Activated T-cell treated with anti-CD3 and anti-CD28 coated beads, Interleukin-2, amount 50 U/mL, for 48 hours (primary cell): ENCODE measurements at places on chromosomes 1 and 21.
A peak's percentile ranks its signal among the peaks of the same experiment; 100 is the strongest.

DNA sequence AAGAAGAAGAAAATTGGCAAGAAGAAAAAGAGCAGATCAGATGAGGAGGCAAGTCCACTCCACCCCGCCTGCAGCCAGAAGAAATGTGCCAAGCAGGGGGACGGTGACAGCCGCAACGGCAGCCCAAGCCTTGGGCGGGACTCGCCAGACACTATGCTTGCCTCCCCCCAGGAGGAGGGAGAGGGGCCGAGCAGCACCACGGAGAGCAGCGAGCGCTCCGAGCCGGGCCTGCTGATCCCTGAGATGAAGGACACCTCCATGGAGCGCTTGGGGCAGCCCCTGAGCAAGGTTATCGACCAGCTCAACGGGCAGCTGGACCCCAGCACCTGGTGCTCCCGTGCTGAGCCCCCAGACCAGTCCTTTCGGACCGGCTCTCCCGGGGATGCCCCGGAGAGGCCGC, 9.0 kb upstream of the SLC25A34 start:
- no peak for DNase-seq

- no peak for DNase-seq
Measured at GRCh38 chr1:200228081-200228480, 181.8 kb downstream of the ZNF281 start.

DNA sequence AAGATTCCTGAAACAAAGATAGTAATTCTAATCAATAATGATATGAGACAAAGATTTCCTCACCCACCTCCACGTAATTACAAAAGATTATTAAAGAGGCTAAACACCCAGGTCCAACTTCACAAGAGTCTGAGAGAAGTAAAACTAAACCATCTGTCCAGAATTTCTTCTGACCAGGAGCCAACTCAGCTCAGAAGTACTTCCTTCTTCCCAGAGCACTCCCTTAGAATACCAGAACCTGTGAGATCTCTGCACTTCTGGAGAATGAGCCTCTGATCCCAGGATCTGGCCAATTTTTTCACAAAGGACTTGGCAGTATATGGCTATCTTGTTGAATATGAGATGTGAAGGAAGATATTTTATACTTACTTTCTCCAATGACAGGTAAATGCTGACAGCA, 120.6 kb upstream of the PALMD start:
- DNase-seq: no peak

DNA sequence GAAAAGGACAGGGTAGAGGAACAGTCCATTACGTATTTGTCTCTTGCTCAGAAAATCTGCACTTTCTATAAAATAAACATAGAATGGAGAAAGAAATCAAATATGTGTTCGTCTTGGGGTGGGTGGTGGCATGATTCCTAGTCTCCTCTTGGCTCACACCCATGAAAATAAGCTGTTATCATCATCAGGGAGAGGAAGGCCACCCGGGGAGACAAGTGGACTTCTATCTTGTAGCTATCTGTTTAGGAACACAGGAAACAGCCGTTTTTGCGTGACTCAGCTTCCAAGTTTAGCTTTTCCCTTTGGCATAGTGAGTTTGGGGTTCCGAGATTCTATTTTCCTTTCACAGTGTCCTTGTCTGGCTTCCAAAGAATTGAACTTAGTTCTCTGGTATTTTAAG, 622.3 kb downstream of the PTPRU start:
- DNase-seq: no peak

DNA sequence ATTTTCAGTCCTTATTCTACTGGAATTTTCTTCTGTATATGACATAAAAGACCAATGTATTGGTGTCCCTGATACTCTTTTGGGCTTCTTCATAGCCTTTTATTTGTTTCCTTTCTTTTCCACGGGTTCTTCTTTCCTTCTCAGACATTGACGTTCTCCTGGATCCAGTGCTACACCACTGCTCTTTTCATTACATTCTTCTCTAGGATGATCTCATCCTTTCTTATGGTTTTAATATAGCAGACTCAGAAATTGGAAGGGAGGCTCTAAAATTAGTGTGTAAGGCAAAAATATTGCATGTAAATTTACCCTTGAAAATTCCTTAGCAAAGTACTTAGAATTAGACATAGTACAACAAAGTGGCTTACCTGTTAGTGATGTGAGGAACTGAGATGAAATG, 65.3 kb downstream of the SELENOF start:
- no peak for DNase-seq

DNA sequence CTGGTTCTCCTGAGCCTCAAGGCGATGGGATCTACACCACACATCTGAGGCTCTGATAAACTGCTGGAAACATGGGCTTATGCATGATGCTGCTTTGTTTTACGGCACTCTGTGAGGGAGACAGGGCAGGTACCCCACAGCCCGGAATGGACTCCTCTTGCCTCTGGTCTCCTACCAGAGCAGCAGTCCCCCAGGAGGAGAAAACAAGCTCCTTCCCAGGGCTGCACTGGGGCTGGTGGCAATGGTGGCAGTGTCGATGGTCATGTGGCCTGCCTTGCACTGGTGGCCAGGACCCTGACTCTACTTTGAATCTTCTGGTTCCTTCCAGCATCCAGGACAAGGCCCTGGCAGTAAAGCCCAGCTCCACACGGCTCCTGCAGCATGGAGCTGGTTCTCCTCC, 79.4 kb downstream of the TOMM20 start:
- peak; percentile 33 for DNase-seq

- no peak for DNase-seq
Measured at GRCh38 chr1:50251702-50252101, 143.0 kb downstream of the ELAVL4 start.

DNA sequence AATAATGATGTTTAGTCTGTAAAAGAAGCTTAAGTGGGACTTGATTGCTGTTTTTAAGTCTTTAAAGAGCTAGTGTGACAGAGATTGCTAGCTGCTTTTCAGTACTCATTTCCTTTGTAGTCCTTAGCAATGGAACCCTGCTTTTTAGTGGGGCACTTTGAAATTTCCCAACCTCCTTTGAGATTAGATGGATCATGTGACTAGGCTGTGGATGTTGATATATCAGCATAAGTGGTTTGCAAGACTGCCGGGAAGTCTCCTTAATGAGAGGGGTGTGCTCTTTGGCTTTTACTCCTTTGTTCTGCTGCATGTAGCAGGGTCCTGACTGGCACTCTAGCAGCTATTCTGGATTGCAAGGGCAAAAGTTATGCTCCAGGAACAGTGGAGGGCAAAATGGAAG, 11.2 kb upstream of the RCOR3 start:
- DNase-seq: no peak

- DNase-seq: no peak
Measured at GRCh38 chr1:171852272-171852671, 11.0 kb downstream of the DNM3 start.

DNA sequence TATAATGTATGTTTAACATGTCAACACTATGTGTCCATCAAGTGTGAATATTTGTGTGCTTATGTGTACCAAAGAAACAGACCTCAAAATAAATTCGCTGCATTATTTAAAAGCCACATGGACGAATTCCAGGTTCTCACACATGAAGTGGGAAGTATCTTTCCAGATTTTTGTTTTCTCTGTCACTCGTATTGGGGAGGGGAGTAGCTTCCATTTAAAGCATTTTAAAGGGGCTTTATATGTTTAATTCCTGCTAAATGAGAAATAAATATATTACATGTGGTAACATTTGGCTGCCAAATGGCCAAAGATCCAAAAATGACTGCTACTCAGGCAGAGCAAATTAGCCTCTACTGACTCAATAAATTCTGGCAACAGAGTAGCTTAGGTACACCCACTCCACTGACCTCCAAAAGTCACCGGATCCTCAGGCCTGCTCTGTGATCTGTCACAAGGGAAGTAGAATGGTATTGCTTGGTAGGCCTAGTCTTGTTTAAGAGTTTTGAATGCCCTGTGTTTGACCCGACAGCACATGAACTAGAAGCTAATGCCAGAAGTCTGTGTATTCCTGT, 178.1 kb downstream of the ZP4 start:
- DNase-seq: no peak

GRCh38 chr1:78351551-78352216, 139.1 kb upstream of the PTGFR start:
- no peak for DNase-seq

DNA sequence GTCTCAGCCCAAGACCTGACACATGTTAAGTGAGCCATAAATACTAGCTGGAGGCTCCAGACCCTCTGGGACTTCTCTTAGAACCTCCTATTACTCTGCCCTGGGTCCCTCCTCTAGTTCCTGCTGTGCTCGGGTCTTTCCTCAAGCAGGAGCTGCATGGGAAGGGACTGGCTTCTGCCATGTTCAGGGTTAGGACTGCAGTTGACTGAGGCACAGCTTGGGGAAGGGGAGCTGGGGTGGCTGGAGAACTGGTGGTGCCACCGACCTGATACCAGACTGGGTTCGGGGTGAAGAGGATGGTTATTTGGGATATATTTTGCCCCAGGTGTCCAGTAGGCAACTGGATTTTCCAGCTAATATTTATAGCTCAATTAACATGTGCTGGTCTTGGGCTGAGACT, 15.7 kb downstream of the HYI start:
- DNase-seq: no peak
